ENCODE measurements at places on chromosomes 12 and 14.
A peak's percentile ranks its signal among the peaks of the same experiment; 100 is the strongest.

GRCh38 chr14:68016255-68016914 is 196.8 kb downstream of the RAD51B start:
- no peak for DNase-seq

- DNase-seq = no peak
Observed at GRCh38 chr12:19547271-19547671, 108.0 kb downstream of the AEBP2 start.

DNA sequence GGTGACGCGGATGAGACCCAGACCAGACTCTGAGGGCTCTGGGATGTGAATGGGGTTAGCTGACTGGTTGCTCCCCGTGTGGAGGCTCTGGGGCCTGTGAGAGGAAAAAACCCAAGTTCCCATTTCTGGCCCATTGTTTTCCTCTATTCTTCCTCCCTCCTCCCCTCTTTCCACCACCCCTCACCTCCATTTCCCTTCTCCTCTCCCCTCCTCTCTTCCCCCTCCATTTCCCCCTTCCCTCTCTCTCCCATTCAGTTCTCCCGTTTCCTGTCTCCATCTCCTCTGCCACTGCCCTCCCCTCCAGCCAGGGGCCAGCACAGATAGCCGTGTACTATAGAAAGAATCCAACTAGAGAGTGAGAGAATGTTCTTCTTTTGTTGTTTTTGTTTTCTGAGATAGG is 12.6 kb upstream of the PRPH start:
- DNase-seq = no peak

GRCh38 chr12:80802652-80803400 is 86.1 kb downstream of the MYF5 start:
- no peak for DNase-seq

DNA sequence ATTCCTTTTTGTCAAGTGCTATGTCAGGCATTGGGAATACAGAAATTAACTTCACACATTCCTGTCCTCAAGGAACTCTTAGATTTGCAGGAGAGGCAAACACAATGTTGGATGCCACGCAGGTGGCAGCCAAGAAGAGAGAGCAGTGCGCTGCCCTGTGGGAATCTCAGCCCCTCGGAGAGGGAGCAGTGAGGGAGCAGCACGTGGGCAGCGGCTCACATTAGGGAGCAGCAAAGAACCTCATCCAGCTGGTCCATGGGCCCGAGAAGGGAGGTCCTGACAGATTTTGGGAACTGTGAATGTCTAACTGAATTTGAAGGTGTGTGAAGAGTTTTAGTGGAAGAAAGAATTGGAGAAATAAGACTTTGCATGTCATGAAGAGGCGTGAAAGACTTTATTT is 47.2 kb upstream of the EVL start:
- no peak for DNase-seq

GRCh38 chr12:112939761-112940381 is 1.6 kb downstream of the OAS3 start:
- DNase-seq = peak; percentile 38

GRCh38 chr12:87847147-87847546 is 182.1 kb downstream of the C12orf50 start:
- no peak for DNase-seq

DNA sequence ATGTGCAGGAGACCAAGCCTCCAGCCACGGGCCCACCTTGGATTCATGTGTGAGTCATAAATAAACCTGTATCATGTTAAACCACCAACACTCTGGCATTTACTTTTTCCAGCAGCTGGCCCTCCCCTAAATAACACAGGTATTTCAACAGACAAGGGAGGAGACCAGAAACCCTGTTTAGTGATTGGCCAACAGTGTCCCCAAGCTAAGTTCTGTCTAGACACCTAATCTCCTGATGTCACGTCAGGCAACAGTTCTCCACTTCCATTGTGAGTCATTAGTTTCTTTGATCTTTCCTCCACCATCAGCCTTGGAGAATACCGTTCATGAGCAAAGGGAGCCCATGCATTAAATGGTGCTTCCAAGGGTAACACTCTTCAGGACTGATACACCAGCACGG is 196.9 kb downstream of the TMEM132C start:
- no peak for DNase-seq

DNA sequence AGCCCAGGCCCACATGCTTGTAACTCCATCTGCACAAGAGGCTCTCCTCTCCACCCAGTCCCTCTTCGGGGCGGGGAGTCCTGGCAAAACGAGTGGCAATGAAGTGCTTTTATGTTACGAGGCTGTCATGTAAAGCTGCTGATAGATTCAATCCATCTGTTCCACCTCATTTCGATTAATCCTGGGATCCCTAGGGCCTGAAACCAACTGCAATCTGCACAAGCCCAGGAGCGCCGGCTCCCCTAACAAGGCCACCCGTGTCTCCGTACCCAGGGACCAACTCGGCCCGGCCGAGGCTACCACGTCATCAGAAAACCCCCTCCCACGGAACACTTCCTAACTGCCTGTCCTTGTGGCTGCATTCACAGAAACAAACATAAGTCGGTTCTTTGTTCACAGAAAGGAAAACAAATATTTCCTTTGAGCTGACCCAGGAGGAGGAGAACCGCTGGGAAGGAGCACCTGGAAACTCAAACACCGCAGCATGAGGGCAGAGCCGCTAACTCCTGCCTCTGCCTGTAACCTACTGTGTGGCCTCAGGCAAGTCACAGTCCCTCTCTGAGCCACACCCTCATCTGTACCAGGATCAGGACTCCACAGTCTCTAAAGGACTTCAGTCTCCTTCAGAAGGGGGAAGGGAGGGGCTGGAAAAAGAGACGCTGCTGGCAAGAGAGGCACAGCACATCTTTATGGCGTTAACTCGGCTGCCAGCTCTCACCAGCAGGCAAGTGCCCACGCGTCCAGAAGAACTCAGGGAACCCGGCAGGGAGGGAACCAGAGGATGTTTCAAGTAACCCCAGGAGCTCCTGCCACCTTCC is 47.8 kb downstream of the CCDC88C start:
- DNase-seq = no peak

DNA sequence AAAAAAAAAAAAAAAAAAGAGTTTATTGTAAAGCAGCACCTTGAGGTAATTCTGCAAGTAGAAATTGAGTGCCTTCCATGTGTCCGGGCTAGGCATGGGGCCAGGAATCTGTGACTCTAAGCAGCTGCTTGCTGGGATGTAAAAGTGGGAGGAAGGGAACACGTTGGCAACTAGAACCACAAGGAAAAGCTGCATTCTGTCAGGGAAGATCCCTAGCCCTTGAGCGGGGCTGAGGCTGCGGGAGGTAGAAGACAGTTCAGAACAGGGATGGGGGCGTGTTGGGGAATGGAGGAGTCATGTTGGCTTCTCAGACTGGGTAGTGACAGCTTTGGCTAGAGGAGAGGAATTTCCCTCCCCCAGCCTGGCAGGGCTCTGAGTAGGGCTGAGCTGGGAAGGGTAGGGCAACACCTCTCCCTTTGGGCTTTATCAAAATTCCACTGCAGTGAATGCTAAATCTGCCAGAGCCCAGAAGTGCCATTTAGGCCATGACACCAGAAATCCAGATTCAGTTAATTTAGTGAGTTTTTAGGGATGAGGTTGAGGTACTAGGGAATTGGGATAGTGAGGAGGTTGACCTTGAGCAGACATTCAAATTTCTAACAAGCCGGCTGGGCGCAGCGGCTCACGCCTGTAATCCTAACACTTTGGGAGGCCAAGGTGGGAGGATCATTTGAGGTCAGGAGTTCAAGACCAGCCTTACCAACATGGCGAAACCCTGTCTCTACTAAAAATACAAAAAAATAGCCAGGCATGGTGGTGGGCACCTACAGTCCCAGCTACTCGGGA is 3.4 kb upstream of the TRAFD1 start:
- no peak for DNase-seq

GRCh38 chr14:75208843-75209242 is 32.4 kb upstream of the TMED10 start:
- no peak for DNase-seq

DNA sequence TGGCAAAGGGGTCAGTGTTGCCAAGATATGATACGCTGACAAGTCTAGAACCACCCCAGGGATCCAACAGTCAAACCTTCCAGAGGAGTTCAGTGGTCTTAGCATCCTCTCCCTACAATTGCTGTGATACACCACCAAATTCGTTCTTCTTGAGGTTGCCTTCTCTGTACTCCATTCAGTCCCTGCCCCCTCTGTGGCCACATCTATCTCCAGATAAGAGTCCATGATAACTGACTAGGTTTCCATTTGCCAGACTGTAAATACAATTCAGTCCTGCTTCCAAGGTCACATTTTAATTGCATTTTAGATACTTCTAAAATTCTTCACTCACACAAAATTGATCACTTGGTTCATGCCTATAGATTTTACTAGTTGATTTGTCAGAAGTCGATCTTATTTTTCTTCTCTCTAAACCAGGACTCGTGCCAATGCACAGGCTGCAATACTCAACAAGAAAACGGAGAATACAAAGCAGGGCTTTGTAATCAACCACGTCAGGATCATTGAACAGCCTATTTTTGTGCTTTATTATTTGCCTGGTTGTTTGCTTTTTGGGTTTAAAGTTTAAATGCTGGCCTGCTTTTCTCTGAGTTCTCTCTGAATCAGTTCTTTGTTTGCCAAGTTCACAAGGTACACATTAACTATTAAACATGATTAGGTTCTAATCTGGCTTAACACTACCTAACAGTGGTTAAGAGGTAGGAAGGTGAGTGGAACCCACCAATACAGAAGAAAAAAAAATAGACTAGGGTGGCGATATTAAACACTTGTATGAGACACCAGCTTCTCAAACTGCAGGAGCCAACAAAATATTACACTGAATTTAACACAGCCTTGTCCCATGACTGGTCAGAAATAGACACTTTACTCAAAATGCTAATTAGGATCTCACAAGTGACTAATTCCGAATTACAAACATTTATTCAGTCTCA is 5.3 kb upstream of the TSPAN8 start:
- no peak for DNase-seq

DNA sequence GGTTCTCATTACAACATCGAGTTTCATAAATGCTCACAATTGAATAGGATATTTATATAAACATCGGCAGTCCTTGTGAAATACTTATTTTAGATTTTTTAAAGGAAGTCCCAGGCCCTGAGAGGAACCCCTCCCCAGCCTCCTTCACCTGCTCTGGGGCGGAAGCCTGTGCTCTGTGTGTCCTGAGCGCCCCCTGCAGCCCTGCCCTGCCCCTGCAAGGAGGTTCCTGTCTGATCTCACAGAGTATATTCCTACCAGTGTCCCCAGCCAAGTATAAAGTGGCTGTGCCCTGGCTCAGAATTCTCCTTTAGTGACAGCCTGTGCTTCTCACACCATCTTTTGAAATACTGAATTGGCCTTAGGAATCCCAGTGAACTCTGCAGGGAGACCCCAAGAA is 659.5 kb downstream of the TMEM121 start:
- DNase-seq = peak; percentile 70

DNA sequence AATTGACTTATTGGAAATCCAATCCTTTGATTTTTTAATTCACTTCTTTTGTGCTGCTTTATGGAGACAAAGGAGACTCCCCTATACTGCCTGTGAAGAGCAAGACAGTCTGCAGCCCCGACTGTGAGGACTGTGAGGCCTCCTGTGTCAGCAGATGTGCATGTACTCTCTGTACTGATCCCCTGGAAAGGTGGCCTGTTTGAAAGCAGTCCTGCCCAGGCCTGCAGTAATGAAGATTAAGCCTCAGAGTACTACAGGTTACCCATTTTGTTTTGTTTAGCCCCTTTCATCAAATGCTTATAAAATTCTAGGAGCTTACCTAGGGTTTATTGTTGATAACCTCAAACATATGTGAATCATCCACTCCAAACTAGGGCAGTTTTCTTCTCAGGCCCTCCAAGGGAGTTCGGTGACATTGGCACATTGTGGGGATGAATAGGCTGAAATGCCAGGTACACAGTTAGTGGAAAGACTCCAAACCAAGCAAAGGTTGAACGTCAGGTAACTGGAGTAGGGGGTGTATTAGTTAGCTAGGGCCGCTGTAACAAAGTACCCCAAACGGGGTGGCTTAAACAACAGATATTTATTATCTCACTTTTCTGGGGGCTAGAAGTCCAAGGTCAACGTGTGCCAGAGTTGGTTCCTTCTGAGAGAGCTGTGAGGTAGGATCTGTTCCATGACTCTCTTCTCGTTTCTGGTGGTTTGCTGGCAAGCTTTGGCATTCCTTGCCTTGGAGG is 208.7 kb upstream of the BCL2L14 start:
- DNase-seq = no peak

- no peak for DNase-seq
Observed at GRCh38 chr12:92108651-92109050, 37.0 kb downstream of the BTG1 start.
